DMS53 (cell line): ENCODE measurements at places on chromosomes 1 and 21.
A peak's percentile ranks its signal among the peaks of the same experiment; 100 is the strongest.

DNA sequence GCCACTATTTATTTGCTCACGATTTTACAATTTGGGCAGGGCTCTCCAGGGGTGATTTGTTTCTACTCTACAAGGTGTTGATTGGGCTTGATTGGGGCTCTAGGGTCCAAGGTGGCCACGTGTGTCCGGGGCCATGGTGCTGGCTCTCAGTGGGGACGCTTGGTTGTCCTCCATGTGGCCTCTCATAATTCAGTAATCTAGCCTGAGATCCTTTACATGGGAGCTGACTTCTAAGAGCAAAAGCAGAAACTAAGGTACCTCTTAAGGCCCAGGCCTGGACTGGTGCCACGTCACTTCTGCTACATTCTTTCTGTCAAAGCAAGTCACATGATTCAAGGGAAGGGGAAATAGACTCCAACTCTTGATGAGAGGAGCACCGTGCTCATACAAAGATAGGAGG is 8.1 kb upstream of the PSRC1 start:
- DNase-seq = no peak

- no peak for DNase-seq
These were observed 12.6 kb upstream of the PCBP3 start for GRCh38 chr21:45630876-45631275.

GRCh38 chr1:204487256-204487615 is 7.4 kb downstream of the PIK3C2B start:
- no peak for DNase-seq

- no peak for DNase-seq
These were observed 58.1 kb downstream of the NRIP1 start for GRCh38 chr21:15006594-15007230.

DNA sequence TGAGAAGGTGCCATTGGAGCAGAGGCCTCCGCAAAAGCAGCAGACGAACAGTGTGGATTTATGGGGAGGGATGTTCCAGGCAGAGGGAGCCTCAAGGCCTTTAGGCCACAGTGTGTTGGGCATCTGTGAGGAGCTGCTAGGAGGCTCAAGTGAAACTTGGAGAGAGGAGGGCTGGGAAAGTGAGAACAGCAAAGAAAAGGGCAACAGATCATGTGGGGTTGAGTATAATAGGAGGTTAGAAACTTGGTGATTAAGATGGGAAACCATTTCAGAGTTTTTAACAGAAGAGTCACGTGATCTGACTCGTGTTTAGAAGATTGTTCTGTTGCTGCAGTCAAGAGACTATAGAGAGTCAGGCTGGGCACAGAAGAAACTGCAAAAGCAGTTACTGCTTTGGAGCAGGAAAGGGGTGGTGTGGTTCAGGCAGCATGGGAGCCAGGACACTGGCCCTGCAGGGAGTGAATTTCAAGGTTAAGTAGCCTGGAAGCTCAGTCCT is 277.0 kb downstream of the DISC1 start:
- DNase-seq = no peak

GRCh38 chr21:39029086-39029755 is 154.0 kb downstream of the PSMG1 start:
- DNase-seq = no peak

DNA sequence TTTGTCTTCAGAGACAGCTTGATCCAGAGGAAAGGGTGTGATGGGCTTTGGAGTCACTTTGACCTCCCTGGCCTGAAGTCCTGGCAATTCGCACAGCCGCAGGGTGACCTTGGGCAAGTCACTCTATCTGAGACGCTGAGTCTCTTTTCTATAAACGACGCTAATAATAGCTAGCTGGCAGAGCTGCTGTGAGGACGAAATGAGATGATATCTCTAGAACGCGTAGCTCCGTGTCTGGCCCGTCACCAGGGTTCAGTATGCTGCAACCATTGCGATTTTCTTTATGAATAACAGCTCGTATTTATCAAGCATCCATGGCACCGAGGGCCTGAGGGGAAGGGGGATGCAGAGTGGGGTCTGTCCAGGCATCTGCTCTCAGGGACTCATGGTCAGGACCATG is 58.7 kb downstream of the IGSF21 start:
- no peak for DNase-seq

DNA sequence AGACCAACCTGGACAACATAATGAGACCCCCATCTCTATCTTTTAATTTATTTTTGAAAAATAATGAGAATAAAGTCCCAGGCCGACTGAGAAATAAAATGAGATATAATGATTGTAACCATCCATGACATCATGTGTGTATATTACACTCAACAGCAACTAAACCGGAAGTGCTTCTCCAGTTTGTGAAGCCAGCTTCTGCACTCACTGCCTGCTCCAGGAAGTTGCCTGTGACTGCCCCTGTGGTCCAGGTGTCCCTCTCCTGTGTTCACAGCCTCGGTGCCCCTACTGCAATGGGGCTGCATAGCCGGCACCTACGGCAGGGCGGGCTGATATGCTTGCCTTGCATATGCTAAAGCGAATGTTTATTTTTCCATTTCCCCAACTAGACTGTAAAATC is 68.3 kb downstream of the SSBP3 start:
- peak; percentile 85 for DNase-seq
